WTC11 (cell line): ENCODE measurements at places on chromosomes 2 and 18. TPM values are rescaled to one million over a fixed set of nuclear protein-coding genes. Genes with fewer than 3 reads are reported as not detected.
A peak's percentile ranks its signal among the peaks of the same experiment; 100 is the strongest.

Gene MYL1
- not detected in 3 replicates for total RNA-seq

Gene ABCG8
- 0.23 to 0.25 TPM in 2 of 3 replicates, not detected in the other for total RNA-seq

- no peak for DNase-seq
These were observed 99.5 kb upstream of the FHL2 start for GRCh38 chr2:105498281-105498846.

GRCh38 chr2:237097911-237098702 is 12.4 kb downstream of the COPS8 start:
- no peak for DNase-seq

Gene LIPG
- total RNA-seq: 5.5 to 6.8 TPM (median 6.1 TPM) in 3 replicates

DNA sequence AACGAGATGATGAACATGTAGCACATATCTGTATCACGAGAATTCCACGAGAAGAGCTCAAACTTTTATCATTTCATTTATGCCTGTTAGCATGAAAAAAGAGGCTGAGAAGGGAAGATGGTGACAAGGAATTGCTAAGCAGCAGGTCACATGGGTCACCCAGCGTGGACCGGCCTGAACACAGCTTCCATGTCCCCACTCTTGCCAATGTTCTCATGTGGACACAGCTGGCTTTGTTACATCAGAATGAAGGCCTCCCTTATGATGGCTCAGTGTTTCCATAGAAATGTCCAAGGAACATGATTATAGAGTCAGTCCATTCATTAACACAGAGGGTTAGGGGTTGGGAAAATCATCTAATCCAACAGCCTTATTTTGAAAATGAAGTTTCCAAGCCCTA is 215.4 kb downstream of the CMPK2 start:
- DNase-seq: no peak

Gene BCL2L11
- 19.3 to 20.8 TPM (median 20.7 TPM) in 3 replicates for total RNA-seq

Gene ITPRIPL1
- total RNA-seq: 11.7 to 17.3 TPM (median 13.7 TPM) in 3 replicates

DNA sequence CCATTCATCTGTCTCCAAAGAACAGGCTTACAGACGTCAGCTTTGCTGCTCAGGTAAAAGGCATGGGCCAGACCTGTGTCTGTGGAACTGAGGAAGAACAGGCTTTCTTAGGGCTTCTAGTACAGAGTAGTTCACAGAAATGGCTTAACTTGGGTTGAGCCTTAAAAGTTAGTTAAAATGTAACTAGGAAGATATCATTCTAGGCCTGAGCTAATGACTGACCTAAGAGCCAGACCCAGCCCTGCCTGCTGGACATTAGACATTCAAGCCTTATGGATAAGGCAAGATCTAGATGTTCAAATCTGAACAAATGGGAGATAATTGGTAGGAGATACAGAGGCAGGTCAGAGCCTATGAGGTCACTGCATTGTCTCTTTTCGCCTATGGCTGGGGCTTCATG is 73.9 kb upstream of the SLC14A2 start:
- DNase-seq: no peak

- peak; percentile 32 for DNase-seq
These were observed 120.4 kb downstream of the KLHL29 start for GRCh38 chr2:23505218-23505983.

Gene SMYD1
- total RNA-seq: not detected in 3 replicates

DNA sequence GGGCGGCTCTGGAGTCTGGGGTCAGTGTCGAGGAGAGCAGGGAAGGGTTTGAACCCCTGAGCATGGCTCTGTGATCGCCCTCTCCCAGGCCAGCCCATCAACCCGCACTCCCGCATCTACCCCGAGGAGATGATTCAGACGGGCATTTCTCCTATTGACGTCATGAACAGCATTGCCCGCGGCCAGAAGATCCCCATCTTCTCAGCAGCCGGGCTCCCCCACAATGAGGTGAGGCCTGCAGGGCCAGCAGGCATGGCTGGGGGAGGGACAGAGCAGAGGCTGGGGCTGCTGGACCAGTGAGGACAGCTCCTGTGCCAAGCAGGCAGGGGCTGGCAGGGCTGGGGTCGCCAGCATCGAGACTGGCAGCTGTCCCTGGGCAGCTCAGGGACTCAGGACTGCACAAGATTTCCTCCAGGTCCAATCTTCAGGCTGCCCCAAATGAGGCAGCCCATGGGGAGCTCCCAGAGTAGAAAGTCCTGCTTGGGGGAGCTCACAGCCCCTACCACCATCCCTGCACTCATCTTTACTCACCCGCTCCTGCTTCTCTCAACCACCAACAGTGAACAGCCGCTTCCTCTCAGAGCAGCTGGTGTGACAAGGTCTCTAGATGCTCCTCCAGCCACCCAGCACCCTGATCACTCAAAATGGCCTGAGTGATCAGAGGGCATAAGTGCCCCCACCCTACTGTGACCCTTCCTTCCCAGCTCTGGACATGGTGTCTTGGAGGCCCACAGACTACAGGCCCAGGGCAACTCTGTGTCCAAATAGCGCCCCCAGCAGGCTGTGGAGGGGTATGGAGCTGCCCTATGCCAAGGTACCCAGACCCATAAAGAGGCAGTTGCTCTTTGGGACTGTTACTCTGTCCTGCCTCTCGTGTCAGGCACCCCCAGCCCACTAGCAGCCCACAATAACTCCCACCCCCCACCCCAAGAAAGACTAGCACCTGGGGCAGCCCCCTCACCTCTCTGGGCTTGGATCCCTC is 18.3 kb upstream of the ANKRD53 start:
- DNase-seq: peak; percentile 72

Gene SNORC
- 2.8 to 3.4 TPM (median 3.4 TPM) in 3 replicates for total RNA-seq

Gene ANKRD30B
- total RNA-seq: not detected in 3 replicates

DNA sequence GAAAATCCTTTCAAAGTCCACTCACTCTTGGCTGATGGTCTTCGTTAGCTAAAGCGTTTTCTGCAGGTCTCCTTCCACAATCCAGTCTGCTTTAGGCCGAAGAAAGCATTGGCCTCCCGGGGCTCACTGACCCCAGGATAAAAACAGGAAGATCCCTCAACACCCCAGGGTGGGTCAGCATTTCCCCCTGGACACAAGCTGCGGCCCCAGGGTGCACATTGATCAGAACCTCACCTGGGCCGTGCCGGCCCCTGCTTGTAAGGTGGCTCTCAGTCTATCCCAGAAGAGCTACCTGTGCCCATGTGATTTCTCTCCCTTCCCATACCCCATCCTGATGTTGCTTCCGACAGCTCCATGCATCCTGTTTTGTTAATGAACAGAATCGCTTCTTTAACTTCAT is 113.0 kb upstream of the TPO start:
- DNase-seq: no peak

GRCh38 chr2:133654949-133655348 is 86.7 kb upstream of the NCKAP5 start:
- no peak for DNase-seq

DNA sequence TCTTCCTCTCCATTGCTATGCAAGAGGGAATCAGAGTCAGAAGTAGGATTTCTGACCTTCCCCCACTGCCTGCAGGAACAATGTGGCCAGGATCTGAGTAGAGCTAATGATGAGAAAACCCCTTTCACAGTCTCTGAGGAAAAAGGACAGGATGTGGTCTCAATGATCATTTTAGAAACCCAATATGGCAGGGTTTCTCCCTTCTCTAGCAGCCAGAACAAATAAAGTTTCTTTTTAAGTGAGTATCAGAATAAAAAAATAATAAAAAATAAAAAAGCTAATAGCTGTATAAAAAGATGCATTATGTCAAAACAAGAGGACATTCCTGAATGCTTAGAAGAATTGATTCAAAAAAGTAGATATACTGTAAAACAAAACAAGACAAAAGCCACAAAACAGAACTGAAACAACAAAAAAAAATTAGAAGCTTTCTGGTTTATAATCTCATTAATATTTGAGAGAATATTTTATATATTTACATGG is 1124.9 kb upstream of the ZEB2 start:
- no peak for DNase-seq

DNA sequence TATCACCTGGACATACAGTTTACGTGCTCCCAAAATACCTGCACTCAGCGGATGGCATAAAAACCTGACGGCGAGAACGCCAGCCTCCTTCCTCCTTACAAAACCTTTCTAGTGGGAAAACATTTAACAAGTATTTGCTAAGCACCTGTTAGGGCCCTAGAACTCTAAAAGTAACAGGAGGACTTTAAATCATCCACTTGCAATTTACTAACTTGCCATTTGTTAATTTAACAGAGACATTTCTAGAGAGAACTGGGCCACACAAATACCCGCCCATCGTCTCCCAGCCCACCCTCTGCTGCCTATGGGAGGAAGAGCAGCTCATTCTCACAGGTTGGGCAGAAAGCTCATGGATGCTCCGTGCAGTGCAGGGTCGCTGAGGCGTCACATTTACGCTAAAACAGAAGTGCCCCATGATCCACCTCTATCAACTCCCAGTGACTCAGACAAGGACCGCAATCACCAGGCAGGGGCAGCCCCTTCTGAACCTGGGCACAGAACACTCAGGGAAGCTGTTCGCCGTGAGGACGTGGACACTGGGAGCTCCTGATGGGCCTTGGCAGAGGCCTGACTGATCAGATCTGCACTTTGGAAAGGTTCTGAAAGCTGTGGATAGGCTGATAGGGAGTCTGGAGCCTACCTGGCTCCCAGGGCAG is 106.9 kb downstream of the HDAC4 start:
- DNase-seq: peak; percentile 9

DNA sequence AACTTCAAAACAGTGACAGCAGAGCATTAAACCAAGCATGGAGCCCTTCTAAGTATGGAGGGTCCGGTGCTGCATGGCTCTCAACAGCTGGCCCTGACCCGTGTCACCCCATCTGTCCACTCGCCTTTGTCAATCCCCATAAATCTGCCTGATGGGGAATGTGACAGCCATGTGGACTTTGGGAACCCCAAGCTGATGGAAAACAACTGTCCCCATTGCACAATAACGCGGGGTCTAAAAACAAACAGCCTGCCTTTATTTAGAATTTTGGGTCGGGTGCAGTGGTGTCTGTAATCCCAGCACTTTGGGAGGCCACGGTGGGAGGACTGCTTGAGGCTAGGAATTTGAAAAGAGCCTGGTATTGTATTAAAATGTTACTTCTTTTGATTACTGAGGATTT is 17.1 kb upstream of the THADA start:
- DNase-seq: no peak

DNA sequence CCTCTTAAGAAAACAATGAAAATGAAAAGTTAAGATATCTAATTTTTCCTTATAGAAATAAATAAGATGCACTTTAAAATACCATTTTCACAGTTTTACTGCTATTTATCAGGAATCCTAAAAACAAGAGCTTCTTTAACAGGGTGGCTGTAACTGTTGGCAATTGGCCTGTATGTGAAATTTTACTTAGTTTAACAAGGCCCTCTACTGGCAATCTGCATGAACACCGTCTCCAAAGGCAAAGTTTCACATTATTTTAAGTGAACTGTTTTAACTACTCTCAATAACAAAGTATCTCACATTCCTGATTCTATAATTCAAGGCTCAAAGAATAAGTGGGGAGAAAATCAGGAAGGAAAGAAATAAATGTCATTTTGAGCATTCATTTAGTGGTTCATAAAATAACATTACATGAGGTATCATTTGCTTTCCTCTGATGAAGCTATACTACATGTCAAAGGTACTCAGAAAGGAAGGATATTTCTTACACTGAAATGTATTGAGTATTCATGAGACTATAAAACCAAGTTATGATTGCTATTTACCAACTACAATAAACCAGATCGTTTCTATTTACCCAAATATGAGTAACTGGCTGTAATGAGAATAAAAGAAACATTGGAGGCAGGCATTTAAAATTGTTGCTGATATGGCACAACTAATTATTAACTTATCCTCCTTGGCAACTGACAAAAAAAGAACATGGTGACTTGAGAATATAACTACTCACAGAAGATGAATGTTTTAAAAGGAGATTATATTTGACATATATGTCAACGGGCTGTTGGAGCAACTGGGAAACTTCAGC is 7.0 kb downstream of the NCKAP5 start:
- no peak for DNase-seq

- DNase-seq: no peak
These were observed 116.9 kb downstream of the TPGS2 start for GRCh38 chr18:36711813-36712444.

Gene SRBD1
- total RNA-seq: 19.1 to 23.4 TPM (median 22.8 TPM) in 3 replicates

- DNase-seq: peak; percentile 18
These were observed 60.6 kb downstream of the SLC4A3 start for GRCh38 chr2:219687882-219688559.

- DNase-seq: peak; percentile 29
These were observed 828 bp downstream of the CIB4 start for GRCh38 chr2:26640331-26640745.

Gene KATNAL2
- 9.9 to 12.1 TPM (median 11.7 TPM) in 3 replicates for total RNA-seq

- DNase-seq: no peak
These were observed 96.8 kb downstream of the STPG4 start for GRCh38 chr2:47058003-47058931.

Gene NYAP2
- not detected in 3 replicates for total RNA-seq

- no peak for DNase-seq
These were observed 25.1 kb downstream of the CSRNP3 start for GRCh38 chr2:165494573-165494972.

Gene ASB18
- total RNA-seq: not detected in 3 replicates

- DNase-seq: no peak
These were observed 127.4 kb downstream of the GBX2 start for GRCh38 chr2:236040600-236041328.

DNA sequence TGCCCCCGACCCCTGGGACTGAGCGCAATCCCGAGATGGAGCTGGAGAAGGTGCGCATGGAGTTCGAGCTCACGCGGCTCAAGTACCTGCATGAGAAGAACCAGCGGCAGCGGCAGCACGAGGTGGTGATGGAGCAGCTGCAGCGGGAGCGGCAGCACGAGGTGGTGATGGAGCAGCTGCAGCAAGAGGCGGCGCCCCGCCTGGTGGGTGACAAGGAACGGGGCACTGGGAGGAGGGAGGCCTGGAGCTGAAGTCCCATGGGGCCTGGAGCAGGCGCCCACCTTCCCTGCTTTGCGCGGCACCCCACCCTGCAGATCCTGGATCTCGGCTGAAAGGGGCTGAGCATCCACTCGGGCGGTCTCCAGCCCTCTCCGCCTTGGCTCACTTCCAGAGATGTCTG is 1.2 kb downstream of the TMEM247 start:
- DNase-seq: no peak

Gene CD8B
- total RNA-seq: 0.70 to 0.73 TPM (median 0.71 TPM) in 3 replicates

GRCh38 chr2:237154884-237155851 is 69.5 kb downstream of the COPS8 start:
- DNase-seq: no peak

- no peak for DNase-seq
These were observed 180.9 kb upstream of the GALNT5 start for GRCh38 chr2:157076526-157077161.

Gene KIF3C
- total RNA-seq: 48.1 to 60.1 TPM (median 55.8 TPM) in 3 replicates

DNA sequence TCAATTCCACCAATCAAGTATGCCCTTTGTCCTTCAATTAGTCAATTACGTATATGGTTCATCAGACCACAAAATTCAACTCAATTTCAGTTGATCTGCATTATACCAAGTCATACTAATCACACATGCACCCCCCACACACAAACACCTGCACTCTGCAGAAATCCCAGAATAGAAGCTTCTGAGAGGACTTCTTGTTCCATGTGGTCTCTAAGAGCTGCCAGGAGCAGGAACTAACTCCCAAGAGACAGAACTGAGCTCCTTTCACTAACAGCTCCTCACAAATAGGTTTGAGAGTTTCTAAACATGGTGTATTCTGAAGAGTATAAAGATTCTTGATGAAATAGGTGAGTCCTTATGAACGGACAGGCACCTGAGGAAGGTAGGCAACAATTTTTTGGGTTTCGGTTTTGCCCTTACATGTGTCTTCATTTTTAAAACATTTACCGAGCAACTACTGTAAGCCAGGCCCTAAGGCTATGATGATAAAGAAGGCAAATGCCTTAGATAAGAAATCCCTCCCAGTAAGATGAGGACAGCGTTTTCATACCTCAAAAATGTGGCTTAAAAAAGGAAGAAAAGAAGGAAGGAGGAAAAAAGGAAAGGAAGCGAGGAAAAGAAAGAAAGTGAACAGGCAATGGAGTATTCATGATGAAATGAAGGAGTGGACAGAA is 183.1 kb downstream of the PID1 start:
- DNase-seq: no peak
